Mesenteric fat pad (tissue), 1 donor: ENCODE measurements at places on chromosomes 16 and 17.
A peak's percentile ranks its signal among the peaks of the same experiment; 100 is the strongest.

DNA sequence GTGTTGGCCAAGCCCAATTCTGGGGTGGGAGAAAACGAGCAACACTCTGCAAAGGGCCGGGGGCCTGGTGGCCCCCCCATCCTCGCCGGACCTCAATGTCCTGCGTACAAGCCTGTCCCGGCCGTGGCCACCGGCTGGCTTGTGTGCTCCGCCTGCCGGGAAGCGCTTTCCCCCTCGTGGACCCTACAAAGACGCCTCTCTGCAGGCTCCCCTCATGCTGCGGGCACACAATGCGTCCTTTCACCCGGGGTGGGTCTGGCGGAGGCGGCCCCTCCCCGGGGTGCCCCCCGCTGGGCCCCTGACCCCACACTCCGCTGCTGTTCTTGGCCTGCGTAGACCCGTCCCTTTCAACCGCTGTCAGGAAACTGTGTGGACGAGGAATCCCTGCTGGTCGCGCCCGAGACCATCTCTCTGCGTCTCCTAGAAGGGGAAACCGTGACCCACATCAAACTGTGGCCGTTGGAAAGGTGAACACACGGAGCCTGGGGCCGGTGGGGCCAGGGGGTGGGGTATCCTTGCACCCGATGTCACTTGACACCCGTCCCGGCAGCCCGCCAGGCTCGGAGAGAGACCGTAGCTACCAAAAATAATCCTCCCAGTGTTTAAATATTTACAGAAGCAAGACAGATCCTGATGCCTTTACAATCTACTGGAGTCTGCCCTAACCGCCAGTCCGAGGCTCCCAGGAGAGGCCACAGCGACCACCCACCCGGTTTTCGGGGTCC lies 43.6 kb downstream of the TBC1D16 start:
- DNase-seq: no peak

DNA sequence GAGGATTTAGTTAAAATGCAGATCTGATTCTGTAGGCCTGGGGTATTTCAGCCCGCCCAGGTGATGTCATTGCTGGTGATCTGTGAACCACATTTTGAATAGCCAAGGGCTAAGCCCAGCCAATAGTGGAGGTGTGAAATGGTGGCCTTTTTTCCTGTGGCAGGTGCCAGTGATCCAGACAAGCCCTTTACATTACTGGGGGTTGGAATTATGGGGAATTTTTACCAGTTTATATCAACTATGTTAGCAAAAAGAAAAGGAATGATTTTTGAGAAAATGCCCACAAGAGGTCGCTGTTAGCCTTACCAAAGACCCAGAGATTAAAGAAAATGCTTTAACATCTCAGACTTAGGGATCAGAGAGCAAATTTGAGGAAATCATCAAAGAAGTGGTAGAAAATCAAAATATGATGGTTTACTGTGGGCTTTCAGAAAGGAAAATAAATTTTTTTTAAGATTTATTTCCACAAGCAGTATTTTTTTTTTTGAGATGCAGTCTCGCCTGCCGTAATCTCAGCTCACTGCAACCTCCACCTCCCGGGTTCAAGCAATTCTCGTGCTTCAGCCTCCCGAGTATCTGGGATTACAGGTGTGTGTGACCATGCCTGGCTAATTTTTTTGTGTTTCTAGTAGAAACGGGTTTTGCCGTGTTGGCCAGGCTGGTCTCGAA lies 3.9 kb downstream of the VPS35L start:
- no peak for DNase-seq

DNA sequence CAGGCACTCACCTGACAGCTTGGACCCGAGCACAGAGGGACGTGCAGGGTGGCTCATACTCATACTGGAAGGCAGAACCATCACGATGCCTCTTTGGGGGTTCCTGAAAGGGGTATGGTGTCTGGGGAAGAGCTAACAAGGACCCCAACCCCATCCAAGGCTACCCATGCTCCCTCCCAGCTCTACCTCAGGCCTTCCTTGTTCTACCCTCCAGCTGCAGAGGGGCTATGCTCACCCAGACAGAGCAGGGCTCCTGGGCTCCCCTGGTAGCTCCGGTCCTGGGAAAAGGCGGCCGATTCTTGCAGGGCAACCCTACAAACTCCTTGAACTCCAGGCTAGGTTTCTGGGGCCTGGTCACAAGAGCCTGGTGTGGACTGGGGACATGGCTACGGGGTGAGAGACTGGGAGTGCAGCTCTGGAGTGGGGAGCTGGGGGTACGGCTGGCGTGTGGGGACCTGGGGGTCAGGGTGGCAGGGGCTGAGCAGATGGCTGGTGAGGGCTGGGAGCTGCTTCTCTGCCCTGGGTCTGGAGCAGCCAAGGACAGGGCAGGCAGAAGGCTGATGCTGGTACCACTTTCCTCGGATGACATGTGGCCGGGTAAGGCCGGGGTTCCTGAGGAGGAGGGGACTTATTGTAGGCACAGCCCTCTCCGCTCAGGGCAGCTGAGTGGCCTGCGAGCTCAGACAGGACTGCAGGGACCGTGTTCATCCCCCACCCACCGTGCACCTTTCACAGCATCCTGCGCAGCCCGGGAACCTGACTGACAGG lies 2.1 kb downstream of the ACD start:
- DNase-seq: no peak

GRCh38 chr17:9766970-9767369 lies 24.4 kb downstream of the DHRS7C start:
- DNase-seq: peak; percentile 45

GRCh38 chr17:47808830-47809480 lies 12.6 kb downstream of the OSBPL7 start:
- peak; percentile 88 for DNase-seq
